ENCODE measurements at places on chromosomes 7 and 10.

- no peak for DNase-seq
These were observed 42.4 kb upstream of the HGF start for GRCh38 chr7:81811956-81812865.

DNA sequence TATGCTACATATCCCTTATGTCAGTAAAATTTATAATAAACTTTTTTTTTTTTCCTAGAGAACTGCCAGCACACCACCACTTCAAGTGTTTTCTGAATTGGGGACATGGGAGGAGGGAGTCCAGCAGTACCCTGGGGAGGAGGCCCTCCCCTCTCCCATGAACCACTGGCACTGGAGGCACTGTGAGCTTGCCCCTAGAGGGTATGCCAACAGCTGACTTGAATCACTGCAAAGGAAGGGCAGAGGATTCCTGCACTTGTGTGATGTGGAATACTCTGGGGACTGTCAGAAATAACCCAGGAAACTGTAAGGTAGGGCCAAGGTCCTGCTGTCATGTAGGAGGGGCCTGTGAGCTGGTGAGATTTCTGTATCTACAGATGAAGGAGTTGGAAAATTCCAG lies 8.5 kb upstream of the ARMS2 start:
- DNase-seq = no peak

GRCh38 chr7:141584935-141585334 lies 33.7 kb downstream of the AGK start:
- no peak for DNase-seq

GRCh38 chr7:159030490-159031134 lies 114.1 kb downstream of the VIPR2 start:
- no peak for DNase-seq

- DNase-seq = no peak
These were observed 45.9 kb downstream of the RAMP3 start for GRCh38 chr7:45203459-45203858.

GRCh38 chr10:16632996-16633395 lies 111.3 kb upstream of the C1QL3 start:
- no peak for DNase-seq

- no peak for DNase-seq
These were observed at the start of gene DEPP1 for GRCh38 chr10:44978570-44979280. DEPP1 (minus strand) TSS chr10:44978809; CDS start chr10:44978030, 779 bp downstream.

Measured in activated CD8-positive, alpha-beta memory T cell treated with anti-CD3 and anti-CD28 coated beads for 1 hour (primary cell).